ENCODE measurements at places on chromosomes 1 and 21.

DNA sequence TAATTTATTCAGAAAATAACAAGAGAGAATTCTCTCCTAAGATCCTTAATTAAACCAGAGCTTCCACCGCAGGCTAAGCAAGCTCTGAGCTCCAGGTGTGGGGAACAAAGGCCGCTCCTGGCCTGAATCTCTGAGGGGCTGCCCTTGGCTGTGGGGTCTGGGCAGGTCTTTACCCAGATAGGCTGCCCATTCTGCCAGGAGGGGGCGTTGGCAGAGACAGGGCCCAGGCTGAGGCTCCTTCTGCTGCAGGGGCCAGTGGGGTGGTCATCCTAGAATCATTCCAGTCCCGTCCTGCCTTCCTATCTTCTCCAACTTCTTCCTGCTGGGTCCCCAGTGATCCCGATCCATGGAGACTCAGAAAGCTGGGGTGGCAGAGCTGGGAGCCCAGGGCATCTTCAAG lies 82.9 kb upstream of the POU3F1 start:
- no peak for DNase-seq

GRCh38 chr1:79255421-79255820 lies 248.9 kb upstream of the ADGRL4 start:
- no peak for DNase-seq

DNA sequence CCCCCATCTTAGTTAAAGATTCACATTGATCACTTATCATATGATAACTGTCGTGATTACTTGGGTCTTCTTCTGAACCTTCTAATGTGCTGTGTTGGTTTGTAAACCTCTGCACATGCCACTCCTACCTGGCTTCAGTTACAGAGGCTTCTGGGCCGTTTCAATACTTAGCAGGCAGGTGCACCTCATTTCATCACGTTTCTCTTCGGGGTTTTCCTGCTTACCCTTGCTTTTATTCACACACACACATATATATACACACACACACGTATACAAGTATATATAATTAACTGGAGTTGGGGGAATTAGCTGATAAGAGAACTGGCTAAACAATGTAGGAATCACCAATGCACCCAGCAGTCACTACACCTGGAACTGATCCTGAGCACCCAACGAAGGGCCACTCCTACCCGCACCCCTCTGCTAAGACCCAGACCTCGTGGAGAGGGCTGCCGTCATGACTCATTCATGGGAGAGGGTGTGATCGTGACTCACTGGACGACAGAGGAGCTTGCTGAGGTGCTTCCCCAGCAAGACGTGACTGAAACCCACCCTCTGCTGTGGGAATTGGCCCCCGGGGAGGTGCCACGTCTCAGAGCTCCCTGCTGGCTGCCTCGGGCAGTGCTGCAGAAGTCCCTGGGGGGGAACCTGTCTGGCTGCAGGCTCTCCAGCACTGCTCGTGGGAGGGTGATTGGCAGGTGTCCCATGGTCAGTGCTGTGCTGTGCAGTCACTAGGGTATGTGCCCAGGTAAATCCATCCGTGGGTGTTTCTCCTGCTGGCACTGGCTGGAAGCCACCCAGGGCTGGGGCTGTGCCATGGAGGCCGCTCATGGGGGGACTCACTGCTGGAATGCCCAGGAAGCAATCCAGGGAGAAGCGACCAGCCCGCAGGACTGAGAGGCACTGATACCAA lies 166.6 kb downstream of the DYRK1A start:
- DNase-seq: no peak

- DNase-seq: no peak
Observed at GRCh38 chr1:175443332-175443731, 250.8 kb upstream of the KIAA0040 start.

- DNase-seq: no peak
Observed at GRCh38 chr1:40711465-40712404, 20.2 kb downstream of the NFYC start.

GRCh38 chr1:39145331-39145965 lies 59.0 kb upstream of the MACF1 start:
- no peak for DNase-seq

Data from activated CD8-positive, alpha-beta memory T cell treated with anti-CD3 and anti-CD28 coated beads for 4 hours (primary cell).